ENCODE measurements at places on chromosomes 3 and 15. TPM values are rescaled to one million over a fixed set of nuclear protein-coding genes. Genes with fewer than 3 reads are reported as not detected.

DNA sequence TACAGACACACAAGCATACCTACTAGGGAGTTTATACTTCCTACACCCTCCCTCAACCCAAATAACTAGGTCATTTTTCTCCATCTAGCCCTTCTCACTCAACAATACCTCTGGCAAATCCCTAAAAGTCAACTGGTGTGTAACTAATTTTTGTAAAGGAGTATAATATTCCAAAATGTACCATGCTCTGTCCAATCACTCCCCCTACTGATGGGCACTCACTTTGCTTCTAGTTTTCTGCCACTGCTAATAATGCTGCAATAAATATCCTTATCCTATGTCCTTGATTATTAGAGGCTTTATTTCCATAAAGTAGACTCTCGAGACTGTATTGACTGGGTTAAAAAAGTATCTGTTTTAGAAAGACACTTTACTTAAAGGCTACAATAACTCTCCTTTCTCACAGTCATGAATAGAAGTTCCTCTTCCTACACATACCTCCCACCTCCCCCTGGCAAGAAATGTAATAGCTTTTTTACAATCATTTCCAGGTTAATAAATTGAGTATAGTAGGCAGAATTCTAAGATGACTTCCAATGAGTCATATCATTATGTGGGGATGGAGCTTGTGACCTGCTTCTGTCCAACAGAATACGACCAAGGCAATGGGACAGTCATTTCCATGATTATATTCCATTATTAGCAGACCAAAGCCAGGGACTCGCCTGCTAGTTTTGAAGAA lies 30.0 kb downstream of the SHQ1 start:
- no peak overlapping the region for H3K4me3 ChIP-seq

DNA sequence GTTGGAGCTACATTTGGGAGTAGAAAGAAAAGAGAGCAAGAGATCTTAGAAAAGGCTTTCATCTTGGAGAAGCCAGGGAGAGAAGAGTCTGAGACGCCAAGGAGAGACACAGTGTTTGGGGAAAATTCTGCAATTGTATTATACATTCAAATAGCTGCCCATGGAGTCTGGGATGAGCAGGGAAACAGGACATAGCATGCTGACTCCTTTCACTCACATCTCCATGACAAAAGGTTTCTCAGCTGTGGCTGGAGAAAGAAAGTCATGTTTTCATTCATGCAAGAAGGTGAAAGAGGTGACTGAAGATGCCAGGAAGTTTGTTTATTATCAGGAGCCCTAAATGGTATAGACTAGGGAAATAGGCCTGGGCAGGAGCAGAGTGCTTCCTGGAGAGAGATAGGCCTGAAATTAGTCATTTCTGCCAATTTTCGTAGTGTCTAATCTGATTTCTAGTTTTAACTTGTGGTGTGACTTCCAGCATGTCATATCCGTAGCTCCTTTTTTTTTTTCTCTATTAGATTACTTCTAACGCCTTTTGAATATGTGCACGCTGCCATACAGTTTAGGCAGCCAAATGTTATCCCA lies 34.1 kb downstream of the ACP3 start:
- no peaks in the 10 kb centered on the region for H3K4me1 ChIP-seq
- no peak for DNase-seq
- no peak overlapping the region for H3K27ac ChIP-seq
- H3K36me3 ChIP-seq, result no peaks in the 10 kb centered on the region
- H3K4me3 ChIP-seq, result no peak overlapping the region

DNA sequence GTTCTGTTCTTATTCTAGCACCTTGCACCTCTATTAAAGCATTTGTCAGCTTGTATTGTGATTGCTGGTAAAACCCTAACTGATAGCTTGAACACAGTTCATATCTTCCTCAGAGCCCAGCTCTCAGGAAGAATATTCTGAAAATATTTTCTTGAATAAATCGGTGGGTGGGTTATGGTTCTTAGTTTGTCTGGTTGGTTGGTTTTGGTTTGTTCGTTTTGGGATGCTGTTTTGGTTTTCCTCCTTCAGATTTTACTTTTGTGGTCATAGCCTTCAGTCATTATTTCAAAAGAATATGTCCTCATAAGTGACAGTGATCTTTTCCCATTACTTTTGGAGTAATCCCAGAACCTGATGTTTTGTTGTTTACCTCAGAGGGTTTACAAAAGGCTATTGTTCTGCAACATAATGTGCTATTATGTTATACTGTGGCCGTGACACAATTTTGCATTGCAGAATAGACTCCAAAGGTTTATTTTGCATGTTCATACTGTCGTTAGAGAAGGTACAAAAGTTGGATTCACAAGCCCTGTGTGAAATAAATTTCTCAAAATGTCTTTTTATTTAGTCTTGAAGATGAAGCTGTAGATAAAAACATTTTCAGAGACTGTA lies 2.7 kb upstream of the TMEM87A start:
- DNase-seq, result peak; percentile 7
- H3K36me3 ChIP-seq, result no peaks in the 10 kb centered on the region
- no peaks in the 10 kb centered on the region for H3K27me3 ChIP-seq
- no peak overlapping the region for H3K4me3 ChIP-seq
- H3K4me1 ChIP-seq, result peaks cover 39% of the 10 kb centered on the region
- H3K27ac ChIP-seq, result no peak overlapping the region

GRCh38 chr15:97995881-97996603 lies 35.5 kb downstream of the ARRDC4 start:
- H3K27ac ChIP-seq, result no peak overlapping the region
- H3K36me3 ChIP-seq, result no peaks in the 10 kb centered on the region
- DNase-seq, result peak; percentile 16

LRRK1 gene
- 22.1 TPM for total RNA-seq

RASGRP1 gene
- total RNA-seq, result 0.38 TPM

MELTF gene
- total RNA-seq, result 2.3 TPM

Measured in endothelial cell of umbilical vein (primary cell).